Activated CD4-positive, alpha-beta T cell treated with anti-CD3 and anti-CD28 coated beads, Interleukin-2, amount 50 U/mL, for 48 hours (primary cell): ENCODE measurements at places on chromosomes 16 and 17.

DNA sequence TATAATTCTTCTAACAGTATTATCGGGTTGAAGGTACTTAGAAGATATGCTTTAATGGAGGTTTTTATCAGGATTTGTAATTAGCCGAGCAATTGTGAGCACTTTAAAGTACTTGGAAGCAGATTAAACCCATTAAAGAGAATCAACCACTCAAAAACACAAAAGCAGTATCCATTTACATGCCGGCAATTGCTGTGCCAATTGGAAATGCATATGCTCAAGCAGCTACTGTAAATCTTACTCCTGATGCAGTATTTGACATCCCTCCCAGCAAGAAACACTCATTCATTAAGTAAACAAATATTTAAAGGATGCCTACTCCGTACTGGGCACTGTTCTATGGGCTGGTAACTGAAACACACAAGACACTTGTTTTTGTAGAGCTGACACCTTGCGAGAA, 11.4 kb upstream of the CCL1 start:
- DNase-seq, result no peak

DNA sequence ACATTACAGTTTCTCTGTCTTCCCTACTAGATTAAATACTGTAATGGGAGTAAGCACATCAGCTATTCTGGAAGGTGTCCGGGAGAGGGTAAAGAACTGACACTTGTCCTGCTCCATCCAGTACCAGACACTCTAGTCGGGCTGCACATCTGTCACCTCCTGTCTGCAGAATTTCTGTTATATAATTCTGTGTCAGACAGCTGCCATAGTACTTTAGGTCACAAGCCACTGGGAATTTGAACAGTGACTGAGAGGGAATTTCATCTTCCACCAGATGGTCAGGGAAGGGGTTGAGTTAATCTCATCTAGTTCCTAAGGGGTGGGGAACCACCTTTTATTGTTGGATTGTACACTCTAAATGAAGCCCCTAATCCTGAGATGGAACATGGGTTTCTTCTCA, 58.6 kb upstream of the NUDT7 start:
- no peak for DNase-seq

DNA sequence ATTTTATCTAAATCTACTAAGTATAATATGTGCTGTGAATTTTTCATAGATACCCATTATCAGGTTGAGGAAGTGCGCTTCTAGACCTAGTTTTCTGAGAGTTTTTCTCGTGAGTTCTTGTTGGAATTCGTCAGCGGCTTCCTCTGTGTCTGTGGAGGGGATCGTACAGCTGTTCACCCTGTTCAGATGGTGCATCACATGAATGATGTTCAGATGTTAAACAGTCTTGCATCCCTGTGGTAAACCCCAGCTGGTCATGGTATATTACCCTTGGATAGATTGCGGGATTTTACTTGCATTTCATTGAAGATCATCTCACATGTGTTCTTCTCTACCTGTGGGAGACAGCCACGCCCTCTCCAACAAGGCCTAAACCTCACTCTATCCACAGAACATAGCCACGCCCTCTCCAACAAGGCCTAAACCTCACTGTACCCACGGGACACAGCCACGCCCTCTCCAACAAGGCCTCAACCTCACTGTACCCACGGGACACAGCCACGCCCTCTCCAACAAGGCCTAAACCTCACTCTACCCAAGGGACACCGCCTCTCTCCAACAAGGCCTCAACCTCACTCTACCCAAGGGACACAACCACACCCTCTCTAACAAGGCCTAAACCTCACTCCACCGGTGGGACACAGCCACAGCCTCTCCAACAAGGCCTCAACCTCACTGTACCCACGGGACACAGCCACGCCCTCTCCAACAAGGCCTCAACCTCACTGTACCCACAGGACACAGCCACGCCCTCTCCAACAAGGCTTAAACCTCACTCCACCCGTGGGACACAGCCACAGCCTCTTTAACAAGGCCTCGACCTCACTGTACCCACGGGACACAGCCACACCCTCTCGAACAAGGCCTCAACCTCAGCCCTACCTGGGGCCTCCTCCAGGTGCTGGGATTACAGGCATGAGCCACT, 180.2 kb upstream of the CHMP6 start:
- DNase-seq, result no peak

GRCh38 chr17:57246257-57246656, 10.1 kb upstream of the MSI2 start:
- no peak for DNase-seq

GRCh38 chr17:4469552-4469951, 29.1 kb upstream of the SPNS2 start:
- DNase-seq, result no peak

GRCh38 chr16:87310610-87311009, 6.6 kb downstream of the C16orf95 start:
- DNase-seq, result no peak

DNA sequence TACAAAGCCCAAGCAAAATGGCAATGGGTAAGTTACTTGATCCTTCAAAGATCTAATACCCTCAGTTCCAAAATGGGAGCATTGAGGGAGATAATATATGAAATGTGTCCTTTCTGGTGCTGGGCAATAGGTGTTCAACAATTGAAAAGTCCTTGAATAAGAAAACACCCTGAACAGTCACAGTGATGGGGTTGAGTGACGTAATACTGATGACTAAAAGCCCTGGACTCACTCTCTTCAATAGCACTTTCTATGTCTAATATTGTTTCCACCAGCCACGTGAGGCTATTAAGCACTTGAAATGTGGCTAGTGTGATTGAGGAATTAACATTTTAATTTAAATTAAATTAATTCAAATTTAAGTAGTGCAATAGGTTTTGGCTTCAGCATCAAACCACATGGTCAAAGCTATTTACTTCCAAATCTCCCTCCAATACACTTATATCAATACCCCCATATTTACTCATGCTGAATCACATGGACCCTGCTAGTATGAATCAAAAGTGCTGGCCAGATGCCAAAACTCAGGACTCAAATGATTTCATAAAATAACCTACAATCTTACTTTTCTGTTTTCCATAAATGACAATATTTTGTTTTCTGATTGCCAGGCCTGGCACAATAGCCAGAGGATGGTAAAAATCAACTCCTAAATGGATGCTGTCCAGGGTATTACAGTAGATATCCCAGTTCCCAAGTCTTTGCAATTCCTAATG, 516.2 kb downstream of the HAPSTR1 start:
- no peak for DNase-seq

- peak; percentile 42 for DNase-seq
Measured at GRCh38 chr17:12342609-12343435, 322.1 kb downstream of the MAP2K4 start.

DNA sequence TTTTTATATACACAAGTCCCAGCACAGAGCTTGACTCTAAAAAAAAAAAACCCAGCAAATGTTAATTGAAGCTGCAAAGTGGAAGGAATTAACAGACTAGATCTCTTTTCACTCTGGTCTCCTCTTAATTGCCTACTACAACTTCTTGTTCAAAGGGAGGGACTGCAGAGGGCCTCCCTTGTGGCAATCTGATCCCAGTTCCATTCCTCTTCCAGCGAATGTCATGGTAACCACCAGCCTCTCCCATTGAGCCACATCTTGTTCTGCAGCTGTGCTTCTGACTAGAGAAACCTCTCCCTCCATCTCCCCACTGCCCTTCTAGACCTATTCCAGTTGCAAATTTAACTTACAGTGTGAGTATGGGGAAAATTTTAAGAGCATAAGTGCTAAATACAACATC, 5.9 kb downstream of the SUPT6H start:
- no peak for DNase-seq

DNA sequence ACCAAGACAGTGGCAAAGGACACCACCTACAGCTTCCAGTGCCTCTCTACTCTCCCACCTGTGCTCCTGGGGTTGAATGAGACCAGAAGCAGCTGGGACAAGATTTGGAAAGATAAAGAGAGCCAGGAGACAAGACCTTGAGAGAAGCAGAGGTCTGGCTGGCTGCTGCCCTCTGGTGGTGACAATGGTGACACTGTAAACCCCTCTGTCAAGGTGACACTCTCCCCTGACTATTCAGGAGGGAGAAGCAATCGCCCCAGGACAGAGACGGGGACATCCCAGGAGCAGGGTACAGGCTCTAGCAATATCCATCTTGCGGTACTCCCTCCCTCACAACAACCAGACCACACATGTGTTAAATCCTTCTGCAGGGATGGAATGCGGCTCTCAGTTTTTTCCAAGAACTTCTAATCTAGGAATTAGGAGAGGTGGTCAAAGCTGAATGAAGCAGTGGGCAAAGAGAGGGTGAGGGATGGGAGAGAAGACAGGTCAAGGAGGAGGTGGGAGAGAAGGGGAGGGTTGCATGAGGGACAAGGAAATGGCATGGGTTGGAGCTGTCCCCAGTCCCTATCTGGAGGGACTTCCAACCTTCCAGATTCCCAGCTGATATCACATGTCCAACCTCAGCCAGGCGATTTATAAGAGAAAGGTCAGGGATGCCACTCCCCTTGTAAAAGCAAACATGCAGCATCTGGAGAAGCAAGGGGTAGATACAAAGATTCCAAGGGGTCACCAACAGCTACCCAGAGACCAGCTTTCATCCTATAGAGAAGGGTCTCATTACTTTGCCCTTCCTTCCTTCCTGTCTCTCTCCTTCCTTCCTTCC, 2.9 kb downstream of the PHOSPHO1 start:
- DNase-seq, result peak; percentile 87

- peak; percentile 59 for DNase-seq
Measured at GRCh38 chr16:2008631-2009163, 924 bp downstream of the ZNF598 start.

GRCh38 chr17:44235583-44235936, 16.1 kb upstream of the UBTF start:
- DNase-seq, result no peak

- no peak for DNase-seq
Measured at GRCh38 chr17:45895304-45895968, 1.1 kb downstream of the MAPT start.

- DNase-seq, result peak; percentile 46
Measured at GRCh38 chr17:37358098-37358829, 17.5 kb upstream of the C17orf78 start.

GRCh38 chr16:57592591-57593003, 35.8 kb upstream of the ADGRG1 start:
- peak; percentile 73 for DNase-seq

- no peak for DNase-seq
Measured at GRCh38 chr17:12967962-12968361, 49.9 kb downstream of the ELAC2 start.

GRCh38 chr17:47663912-47664623, 14.3 kb downstream of the KPNB1 start:
- peak; percentile 55 for DNase-seq

DNA sequence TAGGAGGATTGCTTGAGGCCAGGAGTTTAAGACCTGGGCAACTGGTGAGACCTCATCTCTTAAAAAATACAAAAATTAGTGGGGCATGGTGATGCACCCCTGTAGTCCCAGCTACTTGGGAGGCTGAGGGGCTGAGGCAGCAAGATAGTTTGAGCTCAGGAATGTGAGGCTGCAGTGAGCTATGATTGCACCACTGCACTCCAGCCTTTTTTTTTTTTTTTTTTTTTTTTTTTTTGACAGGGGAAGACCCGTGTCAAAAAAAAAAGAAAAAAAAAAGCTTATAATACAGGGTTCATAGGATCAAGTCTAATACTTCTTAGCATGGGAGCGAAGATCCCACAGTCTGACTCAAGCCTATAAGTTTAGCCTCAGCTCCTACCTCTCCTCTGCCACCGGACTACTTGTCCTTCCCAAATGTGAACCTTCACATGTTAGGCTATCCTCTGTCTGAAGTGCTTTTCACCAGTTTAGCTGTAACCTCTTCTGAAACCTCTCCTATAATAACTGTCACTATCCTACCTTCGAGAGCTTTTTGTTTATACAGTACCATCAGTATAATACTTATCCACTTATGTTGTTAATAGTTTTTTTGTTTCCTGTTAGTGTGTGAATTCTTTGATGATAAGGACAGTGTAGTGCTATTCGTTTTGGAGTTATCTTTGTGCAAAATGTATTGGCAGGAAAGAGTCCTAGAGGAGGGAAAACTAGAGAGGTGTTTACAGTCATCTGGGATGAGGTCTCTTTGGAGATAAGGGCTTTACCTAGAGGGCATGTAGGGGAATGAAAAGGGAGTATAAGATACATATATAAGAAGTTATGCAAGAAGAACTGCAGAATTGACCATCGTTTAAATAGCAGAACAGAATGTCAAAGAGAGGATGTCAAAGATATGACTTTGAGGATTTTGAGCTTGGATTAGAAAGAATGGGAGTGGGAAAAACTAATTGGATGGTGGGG, 15.5 kb downstream of the CPD start:
- no peak for DNase-seq

DNA sequence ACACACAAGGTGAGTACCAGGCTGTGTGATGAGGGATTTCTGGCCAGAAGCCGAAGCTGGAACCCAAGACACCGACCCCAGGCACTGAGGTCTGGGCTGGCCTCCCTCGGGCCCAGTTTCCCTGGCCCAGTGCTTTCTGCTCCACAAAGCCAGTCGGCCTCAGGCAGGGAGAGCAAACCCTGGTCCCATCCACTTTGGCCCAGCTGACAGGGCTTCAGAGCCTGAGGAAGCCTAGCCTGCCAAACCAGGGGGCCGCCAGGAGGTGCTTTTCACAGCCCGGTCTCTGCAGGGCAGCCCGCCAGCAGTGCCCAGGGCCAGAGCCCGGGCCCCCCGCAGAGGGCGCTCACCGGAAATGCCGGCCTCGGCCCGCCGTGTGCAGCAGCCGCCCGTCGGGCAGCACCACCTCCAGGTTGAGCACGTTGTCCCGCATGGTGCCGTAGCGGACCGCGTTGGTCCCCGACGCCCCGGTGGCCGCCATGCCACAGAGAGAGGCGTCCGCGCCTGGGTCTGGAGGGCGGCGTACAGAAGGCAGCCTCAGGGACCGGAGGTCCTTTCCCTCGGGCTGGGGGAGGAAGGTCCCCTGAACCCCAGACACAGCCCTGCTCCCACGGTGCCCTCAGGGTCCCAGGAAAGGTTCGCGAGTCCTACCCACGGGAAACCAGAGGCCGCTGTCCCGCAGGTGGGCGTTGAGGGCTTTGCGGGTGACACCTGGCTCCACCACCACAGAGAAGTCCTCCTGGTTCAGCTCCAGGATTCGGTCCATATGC, 2.2 kb downstream of the LDHD start:
- no peak for DNase-seq

- no peak for DNase-seq
Measured at GRCh38 chr17:81950501-81950900, 3.5 kb upstream of the MYADML2 start.

- DNase-seq, result no peak
Measured at GRCh38 chr17:8742819-8743218, 1.8 kb downstream of the CCDC42 start.

- no peak for DNase-seq
Measured at GRCh38 chr16:50809561-50809960, 67.7 kb downstream of the CYLD start.
